Activated CD8-positive, alpha-beta memory T cell treated with anti-CD3 and anti-CD28 coated beads, Interleukin-2, amount 50 U/mL, for 48 hours (primary cell): ENCODE measurements at places on chromosomes 7 and 10.

- DNase-seq: no peak
Observed at GRCh38 chr7:43572516-43573049, 10.3 kb upstream of the STK17A start.

- DNase-seq: peak; percentile 91
Observed at GRCh38 chr7:27179503-27180430, 5.3 kb downstream of the HOXA11 start.

DNA sequence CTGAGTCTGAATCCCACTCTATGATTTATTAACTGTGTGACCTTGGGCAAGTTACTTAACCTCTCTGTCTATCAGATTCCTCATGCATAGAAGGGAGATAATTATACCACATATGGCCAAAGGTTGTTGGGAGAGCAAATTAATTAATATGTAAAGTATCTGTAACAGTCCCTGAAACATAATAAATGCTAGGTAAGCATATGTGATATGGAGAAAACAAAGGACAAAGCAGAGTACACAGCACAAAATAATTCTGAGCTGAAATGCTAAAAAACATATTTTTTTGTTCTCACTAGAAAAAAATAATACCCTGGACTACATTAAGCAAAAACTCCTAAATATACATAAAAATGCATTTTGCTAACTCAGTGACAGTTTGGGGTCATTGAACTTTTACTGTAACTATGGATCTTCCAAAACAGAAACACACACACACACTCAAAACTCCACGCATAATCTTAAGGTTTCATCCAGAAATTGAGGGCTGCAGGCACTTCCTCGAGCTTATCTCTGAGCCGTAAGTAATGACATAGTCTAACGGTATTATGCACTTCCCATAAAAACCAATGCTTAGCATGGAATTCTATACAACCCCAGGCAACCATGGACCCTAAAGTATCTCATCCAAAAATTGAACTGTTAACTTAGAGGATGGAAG lies 201.7 kb upstream of the PTN start:
- DNase-seq: no peak

- DNase-seq: no peak
Observed at GRCh38 chr7:4748231-4748681, 27.2 kb upstream of the AP5Z1 start.

GRCh38 chr10:84293574-84294016 lies 34.8 kb upstream of the CCSER2 start:
- no peak for DNase-seq

GRCh38 chr7:36763132-36763816 lies 39.0 kb upstream of the AOAH start:
- no peak for DNase-seq

- DNase-seq: no peak
Observed at GRCh38 chr7:27901028-27901760, 161.2 kb downstream of the TAX1BP1 start.

DNA sequence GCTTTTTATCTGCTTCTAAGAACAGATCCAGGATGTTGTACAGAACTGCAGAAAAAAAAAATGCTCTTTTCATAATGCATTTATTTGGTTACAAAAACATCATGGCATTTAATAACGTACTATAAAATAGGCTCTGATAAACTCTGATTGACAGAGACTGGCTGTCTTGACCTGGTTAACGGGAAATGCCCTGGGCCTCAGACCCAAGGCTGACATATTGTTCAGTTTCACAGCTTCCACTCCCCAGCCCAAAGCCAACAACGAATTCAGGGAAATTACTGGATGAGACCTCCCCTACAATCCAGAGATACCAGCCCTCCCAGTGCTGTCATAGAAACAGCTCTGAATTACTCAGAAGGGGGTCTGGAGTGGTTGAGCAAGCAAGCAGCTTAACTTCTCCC lies 260.1 kb downstream of the CREB5 start:
- no peak for DNase-seq

DNA sequence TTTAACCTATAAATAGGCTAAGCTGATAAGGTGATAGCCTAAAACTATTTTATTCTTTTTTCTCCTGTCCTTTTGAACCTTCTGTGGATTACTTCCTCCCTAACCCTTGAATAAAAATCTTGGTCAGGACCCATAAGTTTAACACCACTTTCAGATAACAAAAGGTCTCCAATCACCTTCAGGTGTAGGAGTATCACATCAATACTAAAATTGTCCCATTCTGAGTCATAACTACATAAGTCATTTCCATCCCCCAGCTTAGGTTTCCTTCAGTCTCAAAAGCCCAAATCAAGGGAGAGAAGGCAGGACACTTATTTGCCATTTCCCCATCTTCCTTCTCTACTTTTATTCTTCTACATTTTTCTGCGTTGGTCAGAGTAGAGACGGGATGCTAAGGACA lies 56.9 kb upstream of the WNT16 start:
- DNase-seq: no peak

GRCh38 chr10:69516316-69516715 lies 56.9 kb downstream of the NEUROG3 start:
- DNase-seq: no peak

DNA sequence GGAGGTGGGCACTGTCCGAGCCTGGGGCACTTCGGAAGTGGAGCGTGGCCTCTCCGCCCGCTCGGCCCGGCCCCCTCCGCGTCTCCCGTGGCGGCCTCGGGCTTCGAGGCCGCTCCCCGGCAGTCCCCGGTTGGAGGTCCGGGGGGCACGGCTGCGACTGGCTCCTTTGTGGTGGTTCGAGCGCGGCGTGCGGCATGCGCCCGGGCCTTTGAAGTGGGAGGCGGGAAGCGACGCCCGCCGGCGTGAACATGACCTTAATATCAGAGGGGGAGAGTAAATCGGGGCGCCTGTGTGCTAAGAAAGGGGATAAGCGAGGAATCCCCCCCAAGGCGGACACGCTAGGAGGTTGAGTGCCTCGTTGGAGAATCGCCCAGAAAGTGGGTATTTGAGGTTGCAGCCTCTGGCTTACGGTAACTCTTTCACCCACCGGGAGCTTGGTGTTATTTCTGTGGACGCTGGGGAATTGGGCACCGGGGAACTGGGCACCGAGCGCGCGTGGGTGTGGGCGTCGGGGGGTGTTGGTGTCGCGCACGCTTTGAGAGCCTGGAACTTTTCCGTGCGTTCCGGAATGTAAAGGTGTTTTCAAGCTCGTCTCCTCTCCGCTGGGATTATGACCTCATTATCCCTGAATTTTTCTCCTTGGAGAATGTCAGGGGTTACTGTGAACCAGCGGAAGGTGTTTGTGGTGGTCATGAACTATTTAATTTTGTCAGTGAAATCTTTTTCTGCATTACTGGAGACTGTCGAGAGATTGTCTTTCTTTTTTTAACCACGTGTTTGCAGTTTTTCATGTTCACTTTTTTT lies 660 bp downstream of the SUV39H2 start:
- peak; percentile 77 for DNase-seq

DNA sequence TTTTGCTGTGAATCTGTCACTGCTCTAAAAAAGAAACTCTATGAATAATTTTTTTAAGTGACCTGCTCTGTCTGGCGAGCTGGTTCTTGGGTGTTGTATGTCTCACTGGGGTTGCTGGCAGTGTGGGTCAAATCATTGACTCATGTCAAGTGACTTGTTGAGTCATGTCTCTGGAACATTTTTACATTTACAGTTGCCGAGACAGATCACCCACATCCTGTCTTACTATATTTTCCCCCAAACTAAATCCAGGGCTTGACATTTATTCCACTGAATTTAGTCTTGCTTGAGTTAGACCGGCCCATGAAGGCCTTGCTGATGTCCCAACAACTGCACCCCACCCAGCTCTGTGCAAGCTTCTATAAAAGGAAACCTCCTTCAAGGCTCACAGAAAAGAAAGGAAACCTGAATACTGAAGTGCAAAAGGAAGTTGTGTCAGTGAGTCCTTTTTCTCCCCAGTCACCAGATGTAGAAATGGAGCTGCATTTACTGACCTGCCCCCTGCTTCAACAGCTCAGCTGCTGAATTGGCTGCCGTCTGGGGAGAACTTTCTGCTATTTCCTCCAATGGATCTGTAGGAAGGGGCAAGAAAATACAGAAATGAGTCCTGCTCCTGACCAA lies 290.3 kb downstream of the TNS3 start:
- DNase-seq: no peak

DNA sequence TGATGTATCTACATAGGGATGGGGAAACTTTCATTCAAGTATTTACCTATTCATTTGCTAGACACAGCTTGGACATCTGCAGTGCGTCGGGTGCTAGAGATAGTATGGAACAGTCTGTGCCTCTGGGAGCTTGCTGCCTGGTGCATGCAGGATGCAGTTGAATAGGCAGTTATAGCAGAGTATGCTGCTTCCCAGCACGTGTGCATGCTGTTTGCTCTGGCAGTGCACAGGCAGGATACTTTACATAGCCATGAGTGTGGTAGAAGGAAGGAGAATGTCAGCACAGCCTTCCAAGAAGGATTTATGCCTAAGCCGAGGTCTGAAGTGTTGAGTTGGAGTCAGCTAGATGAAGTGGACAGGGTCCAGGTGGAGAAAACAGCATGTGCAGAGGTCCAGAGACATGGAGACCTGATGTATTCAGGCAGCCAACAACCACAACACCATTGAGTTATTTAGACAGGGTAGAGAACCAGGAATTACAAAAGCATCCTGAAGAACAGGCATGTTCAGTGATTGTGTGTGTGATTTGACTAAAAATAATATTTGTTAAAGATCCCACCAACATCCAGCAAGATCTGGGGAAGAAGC lies 8.1 kb downstream of the MAP3K8 start:
- no peak for DNase-seq

DNA sequence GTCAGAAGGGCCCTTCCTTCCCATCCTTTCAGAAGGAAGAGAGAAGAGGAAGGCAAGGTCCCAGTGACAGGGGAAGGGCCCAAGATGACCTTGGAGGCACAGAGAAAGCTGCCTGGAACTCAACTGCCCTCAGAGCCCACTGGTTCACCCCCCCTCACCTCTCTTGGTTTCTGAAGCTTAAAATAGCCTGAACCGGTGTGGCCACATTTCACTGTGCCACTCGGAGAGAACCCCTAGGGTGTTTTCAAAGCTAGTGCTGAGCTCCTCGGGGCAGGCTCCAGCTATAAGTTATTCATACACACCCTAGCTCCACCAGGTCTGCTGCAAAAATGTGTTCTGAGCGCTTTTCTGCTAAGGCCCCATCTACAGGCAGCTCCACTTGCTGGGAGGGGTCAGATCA lies 60.9 kb upstream of the ADRB1 start:
- no peak for DNase-seq

DNA sequence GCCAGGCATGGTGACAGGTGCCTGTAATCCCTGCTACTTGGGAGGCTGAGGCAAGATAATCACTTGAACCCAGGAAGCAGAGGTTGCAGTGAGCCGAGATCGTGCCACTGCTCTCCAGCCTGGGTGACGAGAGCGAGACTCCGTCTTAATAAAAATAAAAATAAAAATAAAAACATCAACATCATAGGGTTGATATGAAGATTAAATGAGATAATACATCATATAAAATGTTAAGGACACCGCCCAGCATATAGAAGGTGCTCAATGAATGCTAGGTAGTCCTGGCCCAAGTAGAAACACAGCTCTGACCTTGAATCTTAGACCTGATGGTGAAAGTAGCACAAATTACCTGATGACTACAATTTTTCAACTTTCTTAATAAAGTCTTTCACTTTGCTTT lies 74.0 kb downstream of the PAX2 start:
- DNase-seq: no peak

- DNase-seq: peak; percentile 67
Observed at GRCh38 chr10:46094931-46095750, 49.1 kb upstream of the MSMB start.

- DNase-seq: no peak
Observed at GRCh38 chr7:68408873-68409272, 1189.4 kb upstream of the AUTS2 start.

DNA sequence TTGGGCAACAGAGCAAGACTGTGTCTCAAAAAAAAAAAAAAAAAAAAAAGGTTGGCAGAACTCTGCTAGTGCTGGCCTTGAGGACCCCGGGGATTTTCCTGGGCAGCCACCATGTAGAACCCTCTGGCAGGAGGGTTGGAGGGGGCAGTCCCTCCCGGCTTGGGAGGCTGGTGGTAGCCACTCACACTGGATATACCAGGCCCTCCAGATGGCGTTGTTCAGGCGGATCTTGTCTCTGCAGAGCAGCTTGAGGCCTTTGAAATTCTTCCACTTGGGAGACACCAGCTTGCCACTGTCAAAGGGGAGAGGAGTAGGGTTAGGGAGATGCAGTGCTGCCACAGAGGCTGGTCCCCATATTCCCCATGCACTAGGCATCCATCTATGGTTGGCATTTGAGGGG lies 8.4 kb downstream of the MLXIPL start:
- no peak for DNase-seq

- no peak for DNase-seq
Observed at GRCh38 chr7:99422186-99422585, 13.4 kb downstream of the BUD31 start.

- DNase-seq: no peak
Observed at GRCh38 chr10:30974773-30975415, 56.8 kb downstream of the ZNF438 start.
